ENCODE measurements at places on chromosomes 3 and 15.
A peak's percentile ranks its signal among the peaks of the same experiment; 100 is the strongest.

GRCh38 chr15:88605189-88606069, 15.7 kb upstream of the AEN start:
- DNase-seq = peak; percentile 34

GRCh38 chr3:125110876-125111480, 55.2 kb upstream of the HEG1 start:
- no peak for DNase-seq

- no peak for DNase-seq
These were observed 41.8 kb downstream of the CRYGS start for GRCh38 chr3:186502138-186502948.

DNA sequence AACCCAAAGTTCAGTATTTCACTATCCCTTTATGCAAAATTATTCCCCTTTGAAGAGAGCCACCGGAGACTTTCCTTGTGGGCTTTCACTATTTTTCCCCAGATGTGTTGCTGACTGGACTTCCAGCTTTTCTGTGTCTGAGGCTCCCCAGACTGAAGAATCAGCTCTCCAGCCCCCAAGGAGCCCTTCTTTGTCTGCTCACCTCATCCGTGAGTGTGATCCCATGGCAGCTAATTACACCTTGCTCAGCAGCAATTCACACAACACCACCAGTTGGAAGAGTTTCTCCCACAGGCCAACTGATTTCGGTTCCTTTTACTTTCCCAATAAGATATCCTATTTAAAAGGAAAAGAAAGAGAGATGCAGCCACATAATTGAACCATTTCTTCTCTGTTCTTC, 249.5 kb upstream of the TRIM42 start:
- DNase-seq = no peak

- peak; percentile 48 for DNase-seq
These were observed 280.3 kb downstream of the ZPLD1 start for GRCh38 chr3:102715030-102715697.

DNA sequence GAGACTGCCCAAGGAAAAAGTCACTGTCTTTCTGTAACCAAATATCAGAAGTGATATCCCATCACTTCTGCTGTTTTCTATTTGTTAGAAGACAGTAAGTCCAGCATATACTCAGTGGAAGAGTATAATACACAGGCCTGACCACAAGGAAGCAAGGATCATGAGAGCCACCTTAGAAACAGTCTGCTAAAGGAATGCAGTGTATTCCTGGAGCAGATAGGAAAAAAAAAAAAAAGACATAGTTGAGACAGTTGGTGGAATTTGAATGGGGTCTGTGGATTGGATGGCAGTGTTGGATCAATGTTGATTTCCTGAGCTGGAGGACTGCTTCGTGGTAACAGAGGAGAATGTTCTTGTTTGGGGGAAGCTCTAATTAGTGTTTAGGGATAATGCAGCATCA, 26.5 kb upstream of the FBXL2 start:
- DNase-seq = peak; percentile 13

- DNase-seq = no peak
These were observed 68.0 kb downstream of the SMARCC1 start for GRCh38 chr3:47713655-47714054.
